ENCODE measurements at places on chromosomes 13 and 19. TPM values are rescaled to one million over a fixed set of nuclear protein-coding genes. Genes with fewer than 3 reads are reported as not detected.

The DGKH gene
- total RNA-seq: 36.3 TPM

The DIRAS1 gene
- total RNA-seq: 3.1 TPM

The COX6B2 gene
- total RNA-seq: not detected

The ZNF208 gene
- not detected for total RNA-seq

The ZNF506 gene
- total RNA-seq: 22.2 TPM

The DIAPH3 gene
- 14.7 TPM for total RNA-seq

The GSX1 gene
- total RNA-seq: not detected

The NMRK2 gene
- not detected for total RNA-seq

The SOX21 gene
- total RNA-seq: not detected

The RFPL4AL1 gene
- total RNA-seq: not detected

The NKG7 gene
- total RNA-seq: not detected

The ZNF888 gene
- total RNA-seq: 2.1 TPM

The KLK4 gene
- total RNA-seq: not detected

The C19orf18 gene
- total RNA-seq: not detected

The ERICH4 gene
- not detected for total RNA-seq

The PRKCG gene
- not detected for total RNA-seq

The EPS8L1 gene
- total RNA-seq: 20.4 TPM

Data from glomerular endothelial cell (primary cell).